ENCODE measurements at places on chromosomes 6 and 20.

GRCh38 chr6:167706313-167707109 lies 120.2 kb upstream of the AFDN start:
- no peak for DNase-seq

DNA sequence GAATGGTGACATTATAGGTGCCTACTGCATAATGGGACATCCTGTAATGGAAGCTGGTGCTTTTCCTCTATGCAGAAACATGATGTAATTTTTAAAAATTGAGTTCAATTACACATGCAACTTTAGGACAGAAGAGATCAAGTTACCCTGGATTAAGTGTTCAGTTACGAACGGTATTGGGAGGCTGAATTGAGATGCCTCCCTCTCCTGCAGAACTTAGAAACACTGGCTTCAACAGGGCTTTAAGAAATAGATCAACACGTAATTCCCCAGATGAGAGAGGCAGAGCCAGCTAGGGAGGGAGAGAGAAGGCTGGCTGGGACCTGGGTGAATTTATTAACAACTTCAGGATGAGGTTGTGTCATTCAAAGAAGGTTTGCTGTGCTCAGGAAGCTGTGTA lies 232.8 kb downstream of the CDH26 start:
- no peak for DNase-seq

DNA sequence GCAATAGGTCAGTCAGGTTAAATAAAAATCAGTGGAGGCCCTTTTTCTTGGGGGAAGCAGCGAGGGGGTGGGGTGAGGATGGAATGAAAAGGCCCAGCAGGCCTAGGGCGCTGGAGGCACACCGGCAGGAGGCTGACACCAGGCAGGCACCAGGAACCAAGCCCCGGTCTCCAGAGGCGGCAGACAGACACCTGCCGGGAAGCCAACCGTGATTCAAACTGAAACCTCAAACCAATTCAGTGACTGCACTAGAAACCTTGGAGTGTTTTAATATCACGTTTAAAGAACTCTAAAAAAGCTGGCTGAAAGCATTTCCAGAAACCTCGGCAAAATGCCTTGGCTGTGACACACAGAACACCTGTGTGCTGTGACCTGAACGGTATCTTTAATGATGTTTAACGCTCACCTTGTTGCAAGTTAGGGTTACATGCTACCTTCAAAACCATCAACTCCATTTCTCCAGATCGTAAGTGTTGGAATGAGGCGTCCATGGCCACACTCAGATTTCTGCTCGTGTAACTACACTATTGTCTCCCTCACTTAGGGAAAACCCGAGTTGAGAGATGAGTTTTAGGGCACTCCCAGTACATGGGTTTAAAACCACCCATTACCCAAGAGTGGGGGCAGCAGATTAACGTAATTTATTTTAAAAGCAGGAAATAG lies 27.2 kb downstream of the DIDO1 start:
- no peak for DNase-seq

DNA sequence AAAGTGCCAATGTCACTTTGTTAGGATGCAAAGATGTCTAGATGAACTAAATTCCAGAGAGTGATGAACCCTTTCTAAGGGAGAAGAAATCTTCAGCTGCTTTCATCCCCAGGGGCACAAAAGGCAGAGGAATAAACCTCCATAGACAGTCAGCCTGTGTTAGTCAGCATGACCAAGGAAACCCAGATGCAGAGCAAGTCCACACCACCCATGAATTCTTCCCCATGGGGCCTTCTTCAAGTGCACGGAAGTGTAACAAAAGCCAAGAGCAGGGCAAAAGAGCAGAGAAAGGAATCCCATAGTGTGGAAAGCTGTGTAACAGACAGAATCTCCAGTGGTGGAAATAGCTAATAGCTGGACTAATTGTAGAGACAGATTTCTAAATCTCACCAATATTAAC lies 50.0 kb downstream of the DCDC2 start:
- DNase-seq: no peak

GRCh38 chr6:157034436-157035230 lies 257.5 kb downstream of the ARID1B start:
- peak; percentile 34 for DNase-seq

GRCh38 chr6:54285595-54285994 lies 22.6 kb upstream of the TINAG start:
- no peak for DNase-seq

DNA sequence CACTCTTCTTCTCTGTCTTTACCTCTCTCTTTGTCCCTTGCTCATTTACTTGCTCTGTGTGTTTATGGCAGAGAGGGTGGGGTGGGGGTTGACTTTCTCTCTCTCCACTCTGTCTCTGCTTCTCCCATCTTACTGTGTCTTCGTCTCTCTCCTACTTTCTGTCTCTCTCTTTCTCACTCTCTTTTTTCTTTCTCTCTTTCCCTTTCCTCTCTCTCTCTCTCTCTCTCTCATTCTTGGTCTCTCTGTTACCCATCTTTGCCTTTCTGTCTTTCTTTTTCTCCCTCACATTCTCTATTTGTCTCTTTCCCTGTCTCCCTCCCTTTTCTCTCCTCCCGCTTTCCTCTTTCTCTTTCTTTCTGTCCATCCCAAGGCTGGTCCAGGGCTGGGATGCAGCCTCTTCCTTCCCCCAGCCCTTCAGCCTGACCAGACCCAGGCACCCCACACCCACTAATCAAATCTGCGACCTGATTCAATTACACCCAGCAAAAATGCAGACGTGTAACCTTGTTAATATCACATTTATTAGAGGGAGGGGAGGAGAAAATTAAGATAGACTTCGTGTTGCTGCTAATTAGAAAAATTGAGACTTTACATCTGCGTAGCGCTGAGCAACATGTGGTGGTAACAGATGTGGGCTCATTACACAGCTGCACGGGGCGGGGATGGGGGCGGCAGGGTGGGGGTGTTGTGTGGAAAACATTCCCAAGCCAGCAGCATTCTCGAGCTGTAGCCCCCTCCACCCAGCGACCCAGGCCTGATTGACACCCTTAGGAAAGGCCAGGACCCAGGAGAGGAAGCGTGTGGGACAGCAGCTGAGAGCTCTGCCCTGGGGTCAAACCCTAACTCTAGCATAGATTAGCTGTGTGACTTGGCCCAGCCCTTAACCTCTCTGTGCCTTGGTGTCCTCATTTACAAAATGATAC lies 124.9 kb upstream of the MAFB start:
- no peak for DNase-seq

DNA sequence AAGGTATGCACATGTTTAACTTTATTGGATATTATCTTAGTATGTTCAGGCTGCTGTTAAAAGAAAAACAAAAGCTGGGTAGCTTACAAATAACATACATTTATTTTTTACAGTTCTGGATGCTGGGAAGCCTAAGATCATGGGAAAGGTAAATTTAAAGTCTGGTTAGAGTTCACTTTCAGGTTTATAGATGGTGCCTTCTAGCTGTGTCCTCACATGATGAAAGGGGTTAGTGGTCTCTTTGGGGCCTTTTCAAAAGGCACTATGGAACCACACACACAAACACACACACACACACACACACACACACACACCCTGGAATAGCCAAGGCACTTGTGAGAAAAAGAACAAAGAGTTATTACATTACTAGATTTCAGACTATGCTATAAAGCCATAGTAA lies 805.8 kb upstream of the GJE1 start:
- DNase-seq: no peak

DNA sequence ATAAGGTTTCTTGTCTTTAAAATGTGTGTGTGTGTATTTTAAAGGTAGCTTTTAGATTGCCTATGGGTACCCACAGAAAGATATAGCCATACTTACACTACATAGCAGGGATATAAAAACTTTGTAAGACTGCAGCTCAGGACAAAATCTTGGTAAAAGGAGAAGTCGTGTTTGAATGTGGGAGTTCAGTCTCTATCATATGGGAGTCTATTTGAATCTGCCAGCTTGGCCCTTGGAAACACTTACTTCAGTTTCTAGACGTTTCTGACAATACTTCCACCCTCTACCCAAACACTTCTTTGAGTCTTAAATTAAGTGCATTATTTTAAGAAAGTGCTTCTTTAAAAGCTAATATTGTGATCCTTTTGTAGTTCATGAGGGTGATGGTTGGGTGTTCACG lies 155.7 kb downstream of the CARMIL1 start:
- no peak for DNase-seq

DNA sequence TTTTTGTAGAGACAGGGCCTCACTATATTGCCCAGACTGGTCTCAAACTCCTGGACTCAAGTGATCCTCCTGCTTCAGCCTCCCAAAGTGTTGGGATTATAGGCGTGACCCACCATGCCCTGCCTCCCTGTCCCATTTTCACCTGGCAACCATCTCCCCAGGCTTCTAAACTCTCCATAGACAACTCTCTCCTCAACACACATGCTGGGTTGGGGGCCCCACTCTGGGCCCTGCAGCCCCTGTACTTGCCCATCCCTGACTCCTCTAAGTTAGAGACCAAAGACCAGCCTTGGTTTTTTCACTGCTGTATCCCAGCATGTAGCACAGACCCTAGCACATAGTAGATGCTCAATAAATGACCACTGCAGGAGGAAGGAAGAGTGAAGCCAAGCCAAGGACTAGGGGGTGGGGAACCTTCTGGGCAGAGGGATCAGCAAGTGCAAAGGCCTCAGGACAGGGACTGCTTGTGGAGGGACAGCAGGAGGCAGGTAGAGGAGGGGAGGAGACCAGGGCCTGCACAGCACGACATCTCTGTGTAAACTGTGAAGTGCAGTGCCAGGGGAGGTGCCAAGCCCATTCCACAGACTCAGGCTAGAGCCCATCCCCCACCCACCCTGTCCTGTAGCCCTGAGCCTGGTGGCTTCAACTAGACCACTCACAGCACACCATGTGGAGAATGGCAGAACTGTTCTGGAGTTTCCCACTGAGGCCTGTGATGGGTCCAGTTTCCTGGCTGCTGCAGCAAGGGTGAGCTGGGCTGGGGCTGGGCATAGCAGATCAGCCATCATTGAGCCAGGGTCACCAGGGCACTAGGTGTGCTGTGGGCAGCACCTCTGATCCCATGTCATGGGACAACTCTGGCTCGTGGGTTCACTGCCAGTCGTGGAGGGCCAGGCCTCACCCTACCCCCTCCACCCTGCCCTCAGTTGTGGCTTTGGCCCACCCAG lies 3.4 kb upstream of the SRC start:
- no peak for DNase-seq

DNA sequence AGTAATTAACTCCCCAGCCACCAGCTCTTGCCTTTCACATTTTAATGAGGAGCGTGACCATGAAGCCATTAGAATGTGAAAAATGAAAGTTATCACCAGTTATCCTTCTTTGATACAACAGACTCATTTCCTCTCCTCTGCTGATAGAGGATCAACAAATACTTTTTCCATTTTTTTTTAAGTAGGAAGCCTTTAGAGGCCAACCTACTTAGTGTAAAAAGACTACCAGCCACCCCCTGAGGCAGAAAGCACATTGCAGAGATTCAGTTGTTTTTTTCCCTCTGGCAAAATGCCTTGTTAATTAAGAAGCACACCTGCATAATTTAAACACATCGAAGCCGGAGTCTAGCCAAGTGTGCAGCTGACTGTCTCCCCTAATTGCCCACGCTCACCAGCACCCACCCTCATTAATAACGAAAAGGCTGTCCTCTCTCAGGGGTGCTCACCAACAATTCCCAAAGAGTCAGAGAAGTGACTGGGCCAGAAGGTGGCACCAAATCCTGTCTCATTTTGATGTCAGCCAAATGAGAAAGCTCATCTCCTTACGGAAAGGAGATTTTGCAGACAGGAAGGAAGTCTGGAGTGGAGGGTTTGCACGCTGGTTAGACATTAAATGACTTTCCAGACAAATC lies 60.9 kb upstream of the MC3R start:
- DNase-seq: peak; percentile 86

DNA sequence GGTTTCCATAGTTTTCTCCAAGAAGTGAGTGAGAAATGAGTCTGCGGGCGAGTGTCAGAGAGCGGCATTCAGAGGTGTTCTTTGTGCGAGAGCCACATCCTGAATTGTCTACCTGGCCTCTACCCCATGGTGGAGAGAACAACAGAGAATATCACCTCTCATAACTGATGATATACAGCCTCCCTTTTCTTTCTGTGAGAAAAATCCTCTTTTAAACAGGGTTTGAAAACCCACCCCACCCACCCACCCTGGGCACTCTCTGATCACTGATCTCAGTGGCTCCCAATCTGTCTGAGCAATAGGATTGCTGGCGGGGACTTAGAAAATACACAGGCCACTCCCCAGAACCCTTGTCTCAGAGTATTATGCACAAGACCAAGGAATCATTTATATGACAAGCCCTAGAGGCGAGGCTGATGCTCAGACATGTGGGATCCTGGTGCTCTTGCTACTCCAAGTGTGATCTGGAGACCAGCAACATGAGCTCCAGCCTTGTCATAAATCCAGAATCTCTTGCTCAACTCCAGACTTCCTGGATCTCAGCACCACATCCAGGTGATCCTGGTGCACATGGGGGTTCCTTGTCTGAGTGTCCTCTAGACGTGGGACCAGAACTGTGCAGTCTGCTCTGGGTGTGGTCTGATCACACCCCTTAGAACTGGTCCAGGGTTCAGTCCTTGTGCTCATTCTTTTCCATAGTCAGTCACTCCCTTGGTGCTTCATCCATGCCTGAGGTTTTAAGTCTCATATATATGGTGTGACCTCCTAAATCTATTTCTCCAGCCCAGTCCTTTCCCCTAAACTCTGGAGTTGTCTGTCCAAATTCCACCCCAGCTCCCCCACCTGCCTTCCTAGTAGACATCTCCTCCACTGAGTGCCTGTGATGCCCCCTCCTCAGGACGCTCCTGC lies 5.3 kb downstream of the HLA-B start:
- DNase-seq: no peak

- DNase-seq: no peak
These were observed 235.7 kb upstream of the TSHZ2 start for GRCh38 chr20:52736507-52736906.

GRCh38 chr20:1304710-1305515 lies 24.0 kb downstream of the SDCBP2 start:
- DNase-seq: no peak

DNA sequence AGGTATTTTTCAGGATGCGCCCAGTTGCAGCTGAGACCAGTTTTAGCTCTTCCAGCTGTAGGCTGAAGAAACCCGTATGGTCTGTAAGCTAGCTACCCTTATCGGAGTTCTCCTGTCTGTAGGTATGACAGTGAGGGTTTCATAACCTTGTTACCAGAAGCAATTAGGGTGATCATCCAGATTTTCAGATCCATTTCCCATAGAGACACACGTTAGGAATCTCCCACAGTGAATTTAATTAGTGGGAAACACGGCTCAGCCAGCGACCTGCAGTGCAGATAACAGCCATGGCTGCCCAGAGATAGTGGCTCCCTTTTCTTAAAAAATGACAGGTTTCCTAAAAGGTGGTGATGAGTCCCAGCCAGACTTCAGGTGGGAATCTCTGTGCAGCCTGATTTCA lies 111.1 kb downstream of the BTBD3 start:
- no peak for DNase-seq

- DNase-seq: no peak
These were observed 639 bp upstream of the PPIL1 start for GRCh38 chr6:36875250-36875633.

Measured in NCI-H1105 (cell line).